ENCODE measurements at places on chromosomes 16 and 17.

GRCh38 chr16:69566981-69567680 lies 1.4 kb downstream of the NFAT5 start:
- peak; percentile 21 for DNase-seq

DNA sequence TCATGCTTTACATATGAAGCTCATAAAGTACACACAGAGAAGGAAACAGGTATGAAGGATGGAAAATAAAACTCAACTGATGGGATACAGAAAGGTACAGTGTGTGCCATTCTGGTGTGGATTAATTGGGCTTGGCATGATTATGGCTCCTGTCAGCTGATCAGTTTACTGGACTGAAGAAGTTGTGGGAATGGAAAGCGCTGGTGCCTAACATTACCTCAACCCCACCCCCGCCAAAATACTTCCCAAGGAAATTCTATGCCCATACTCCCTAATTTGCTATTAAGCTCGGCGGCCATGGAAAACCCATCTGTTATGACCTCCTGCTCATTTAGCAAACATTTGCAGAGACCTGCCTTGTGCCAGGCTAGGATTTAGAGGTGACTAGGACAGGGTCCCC lies 16.6 kb upstream of the PMFBP1 start:
- DNase-seq, result no peak

DNA sequence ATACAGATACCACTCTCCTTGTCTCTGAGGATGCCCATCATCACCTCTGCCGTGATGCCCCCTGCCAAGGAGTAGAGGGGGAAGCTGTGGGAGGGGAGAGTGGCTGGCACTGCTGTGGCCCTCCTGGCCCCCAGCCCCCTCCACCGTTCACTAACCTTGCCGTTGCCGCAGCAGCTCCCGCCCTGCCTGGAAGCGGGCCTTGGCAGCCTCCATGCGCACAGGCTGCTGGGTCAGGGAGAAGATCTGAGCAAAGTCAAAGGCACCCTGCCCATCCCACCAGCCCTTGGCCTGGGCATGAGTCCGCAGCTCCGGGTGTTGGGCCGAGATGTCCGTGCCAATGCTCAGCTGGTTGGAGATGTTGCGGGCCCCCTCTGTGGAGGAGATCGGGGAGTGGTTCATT lies 2.4 kb downstream of the SCRN2 start:
- no peak for DNase-seq

DNA sequence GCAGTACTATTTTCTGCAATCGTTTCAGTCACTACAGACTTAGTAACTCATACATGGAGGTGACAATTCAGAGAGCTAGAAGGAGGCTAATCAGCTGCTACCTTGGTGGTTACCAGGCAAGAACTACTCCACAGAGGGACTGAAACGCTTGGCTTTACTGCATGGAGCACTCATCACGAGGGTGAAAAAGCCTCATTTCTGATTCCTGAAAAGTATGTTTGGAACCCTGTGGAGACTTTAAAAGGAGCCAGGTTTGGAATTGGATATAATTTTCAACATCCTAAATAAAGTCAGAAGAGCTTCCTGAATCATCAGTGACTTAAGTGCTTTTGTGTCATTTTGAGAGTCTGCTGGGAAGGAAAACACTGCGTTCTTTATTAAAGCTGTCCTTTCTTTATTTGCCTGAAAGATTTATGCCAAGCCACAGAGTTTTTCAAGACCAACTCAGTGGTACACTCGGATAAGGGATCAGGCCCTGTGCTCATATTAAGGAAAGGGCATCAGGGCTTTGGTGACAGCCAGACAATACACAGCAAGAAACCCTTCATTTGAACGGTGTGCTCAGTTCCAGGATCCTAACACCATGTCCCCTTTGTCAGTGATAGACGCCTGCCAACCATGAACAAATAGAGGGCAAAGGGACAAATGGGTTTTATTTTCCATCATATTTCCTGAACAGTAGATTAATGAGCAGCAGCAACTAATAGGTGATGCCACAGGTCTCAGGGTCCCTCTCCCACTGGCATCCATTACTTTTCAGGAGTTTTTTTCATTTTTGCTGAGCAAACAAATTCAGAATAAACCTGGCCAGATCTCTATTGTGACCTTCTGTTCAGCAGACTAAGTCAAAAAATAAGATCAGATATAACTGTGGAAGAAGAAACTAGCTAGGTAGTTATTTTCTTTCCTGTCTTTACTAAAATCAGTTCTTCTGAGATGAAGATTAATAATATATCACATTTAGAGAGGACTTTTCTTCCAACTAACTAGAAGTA lies 80.5 kb upstream of the CLEC18B start:
- no peak for DNase-seq

DNA sequence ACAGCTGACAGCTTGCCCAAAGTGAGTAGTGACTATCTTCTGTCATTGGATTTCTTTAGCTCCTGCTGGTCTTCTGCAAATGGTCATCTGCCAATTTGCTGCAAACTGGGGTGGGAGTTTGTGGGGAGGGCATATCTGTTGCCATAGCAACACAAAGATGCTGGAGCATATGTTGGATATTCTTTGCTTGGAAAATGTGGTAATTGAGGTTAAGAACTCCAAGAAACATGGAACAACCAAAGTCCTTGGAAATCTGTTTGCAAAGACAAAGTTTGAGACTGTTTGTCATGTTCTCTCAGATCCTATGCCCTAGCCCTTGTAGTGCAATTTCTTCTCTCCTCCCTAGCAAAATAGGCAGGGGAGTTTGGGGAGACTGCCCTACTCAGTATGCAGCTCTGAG lies 155.3 kb downstream of the PRKCB start:
- DNase-seq, result no peak

DNA sequence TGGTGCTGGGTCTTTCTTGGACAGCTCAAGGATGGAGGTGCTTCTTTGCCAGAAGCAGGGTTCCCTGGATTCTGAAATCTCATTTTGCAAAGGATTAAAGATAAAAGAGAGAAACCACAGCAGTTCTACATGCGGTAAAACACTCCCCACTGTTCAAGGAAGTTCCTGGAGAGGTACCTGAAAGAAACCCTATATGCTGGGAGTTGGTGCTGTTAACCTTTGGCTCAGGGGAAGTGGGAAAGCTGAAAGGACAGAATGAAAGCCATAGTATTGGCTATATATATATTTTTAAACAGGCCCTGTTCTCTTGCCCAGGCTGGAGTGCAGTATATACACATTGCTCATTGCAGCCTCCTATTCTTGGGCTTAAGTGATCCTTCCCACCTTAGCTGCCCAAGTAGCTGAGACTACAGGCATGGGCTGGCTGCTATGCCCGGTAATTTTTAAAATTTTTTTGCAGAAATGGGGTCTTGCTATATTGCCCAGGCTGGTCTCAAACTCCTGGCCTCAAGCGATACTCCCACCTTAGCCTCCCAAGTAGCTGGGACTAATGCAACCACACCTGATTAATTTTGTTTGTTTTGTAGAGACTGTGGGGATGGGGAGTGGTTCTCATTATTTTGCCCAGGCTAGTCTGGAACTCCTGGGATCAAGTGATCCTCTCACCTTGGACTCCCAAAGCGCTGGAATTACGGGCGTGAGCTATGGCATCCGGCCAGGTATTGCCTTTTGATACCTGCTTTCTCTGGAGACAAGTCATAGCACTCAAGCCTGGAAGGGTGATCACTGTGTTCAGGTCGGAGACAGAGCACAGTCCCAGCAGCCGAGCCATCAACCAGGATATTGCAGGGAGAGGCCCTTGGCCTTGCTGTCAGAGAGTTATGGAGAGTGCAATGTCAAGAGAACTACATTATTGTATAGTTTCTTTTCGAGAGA lies 55.2 kb downstream of the MSI2 start:
- DNase-seq, result no peak

DNA sequence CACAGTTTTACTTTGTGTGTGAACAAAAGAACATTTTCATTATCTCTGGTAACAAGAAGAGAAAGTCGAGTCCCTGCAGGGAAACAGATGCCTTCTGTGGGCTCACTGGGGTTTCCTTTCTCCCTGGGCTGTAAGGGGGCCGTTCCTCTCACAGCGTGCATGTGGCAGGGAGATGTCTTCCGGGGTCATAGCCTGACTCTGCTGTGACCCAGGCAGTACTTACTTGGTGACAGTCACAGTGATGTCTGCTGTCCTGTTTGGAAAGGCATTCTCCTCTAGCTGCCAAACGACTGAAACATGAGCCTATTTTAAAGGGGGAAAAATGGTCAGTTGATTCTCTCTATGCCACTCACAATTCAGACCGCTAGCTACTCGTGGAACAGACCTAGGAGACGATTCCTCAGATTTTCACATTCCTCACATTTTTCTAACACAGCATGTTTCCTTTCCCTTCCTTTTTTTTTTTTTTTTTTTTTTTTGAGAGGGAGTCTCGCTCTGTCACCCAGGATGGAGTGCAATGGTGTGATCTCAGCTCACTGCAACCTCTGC lies 7.3 kb downstream of the HASPIN start:
- DNase-seq, result no peak

DNA sequence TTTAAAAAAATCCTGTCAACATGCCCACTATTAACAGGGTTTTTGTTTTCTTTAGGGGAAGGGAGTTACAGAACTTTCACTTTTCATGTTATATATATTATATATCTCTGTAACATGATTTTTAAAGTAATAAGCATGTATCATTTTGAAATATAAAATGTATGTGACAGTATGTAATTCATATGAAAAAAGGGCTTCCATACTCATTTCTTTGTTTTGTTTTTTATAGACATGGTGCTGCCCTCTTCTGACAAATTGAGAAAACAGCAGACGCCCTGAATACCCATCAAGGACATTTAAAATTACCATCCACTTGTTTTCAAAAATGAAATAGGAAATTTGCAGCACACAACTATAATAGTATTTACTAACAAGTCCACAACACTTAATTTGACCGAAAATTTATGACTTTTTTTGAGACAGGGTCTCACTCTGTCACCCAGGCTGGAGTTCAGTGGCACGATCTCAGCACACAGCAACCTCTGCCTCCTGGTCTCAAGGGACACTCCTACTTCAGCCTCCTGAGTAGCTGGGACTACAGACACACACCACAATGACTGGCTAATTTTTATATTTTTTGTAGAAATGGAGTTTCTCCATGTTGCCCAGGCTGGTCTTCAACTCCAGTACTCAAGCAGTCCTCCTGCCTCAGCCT lies 30.4 kb downstream of the CFDP1 start:
- no peak for DNase-seq

DNA sequence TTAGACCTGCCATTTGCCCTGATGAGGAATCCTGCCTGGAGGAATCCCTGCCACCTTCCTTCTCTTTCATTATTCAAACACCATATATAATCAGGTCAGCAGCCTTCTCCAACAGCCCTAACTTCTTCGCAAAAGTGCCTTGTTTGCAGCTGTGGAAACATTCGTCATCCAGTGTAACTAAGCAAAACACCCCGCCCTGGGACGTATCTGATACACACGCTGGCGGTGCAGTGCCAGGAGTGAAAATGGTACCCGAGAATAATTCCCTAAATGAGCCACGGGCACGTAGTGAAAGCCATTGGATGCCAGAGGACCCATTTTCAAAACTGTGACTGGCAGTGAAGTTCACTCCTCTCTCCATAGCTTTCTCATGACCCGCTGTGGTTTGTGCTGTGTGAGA lies 73.7 kb downstream of the IRX3 start:
- DNase-seq, result no peak

- DNase-seq, result no peak
Observed at GRCh38 chr17:27657620-27658019, 26.6 kb downstream of the LGALS9 start.

GRCh38 chr17:8060274-8060673 lies 21.4 kb downstream of the ALOX15B start:
- peak; percentile 53 for DNase-seq

DNA sequence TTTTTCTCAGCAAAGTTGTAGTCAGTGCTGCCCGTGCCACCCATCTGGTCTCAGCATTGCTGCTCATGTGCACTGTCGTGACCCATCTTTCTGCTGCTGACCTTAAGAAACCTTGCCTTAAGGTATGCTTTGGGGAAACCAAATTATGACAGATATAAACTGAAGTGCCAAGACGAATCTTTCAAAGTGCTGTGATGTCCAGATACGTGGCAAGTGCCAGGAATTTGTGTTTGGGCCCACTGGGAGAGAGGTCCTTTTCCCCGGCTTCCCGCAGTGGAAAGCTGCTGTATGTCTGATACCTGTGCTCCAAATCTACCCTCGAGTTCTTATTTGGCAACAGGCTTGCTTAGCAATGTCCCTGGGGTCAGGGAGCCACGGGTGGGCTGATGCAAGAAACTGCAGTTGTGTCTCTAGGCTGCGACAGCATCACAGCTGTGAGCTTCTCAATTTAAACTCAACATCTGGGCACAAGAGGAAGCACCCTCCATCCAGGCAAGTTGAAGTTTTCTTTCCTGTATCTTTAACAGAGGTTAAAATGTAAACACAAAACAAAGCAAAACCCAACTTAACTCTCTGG lies 30.3 kb upstream of the TOX3 start:
- no peak for DNase-seq

- DNase-seq, result no peak
Observed at GRCh38 chr16:55370762-55371482, 46.9 kb downstream of the IRX6 start.

GRCh38 chr16:79253100-79253631 lies 347.4 kb downstream of the MAF start:
- no peak for DNase-seq

DNA sequence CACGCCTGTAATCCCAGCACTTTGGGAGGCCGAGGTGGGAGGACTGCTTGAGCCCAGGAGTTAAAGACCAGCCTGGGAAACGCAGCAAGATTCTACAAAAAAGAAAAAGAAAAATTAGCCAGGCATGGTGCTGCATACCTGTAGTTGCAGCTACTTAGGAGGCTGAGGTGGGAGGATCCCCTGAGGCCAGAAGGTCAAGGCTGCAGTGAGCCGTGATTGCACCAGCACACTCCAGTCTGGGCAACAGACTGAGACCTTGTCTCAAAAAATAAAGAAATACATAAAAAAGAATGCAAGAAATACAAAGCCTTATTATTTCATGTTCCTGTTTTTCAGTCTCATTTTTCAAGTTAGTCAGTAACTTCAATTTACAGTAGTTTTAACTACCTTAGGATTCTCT lies 5.9 kb upstream of the CNOT1 start:
- no peak for DNase-seq

DNA sequence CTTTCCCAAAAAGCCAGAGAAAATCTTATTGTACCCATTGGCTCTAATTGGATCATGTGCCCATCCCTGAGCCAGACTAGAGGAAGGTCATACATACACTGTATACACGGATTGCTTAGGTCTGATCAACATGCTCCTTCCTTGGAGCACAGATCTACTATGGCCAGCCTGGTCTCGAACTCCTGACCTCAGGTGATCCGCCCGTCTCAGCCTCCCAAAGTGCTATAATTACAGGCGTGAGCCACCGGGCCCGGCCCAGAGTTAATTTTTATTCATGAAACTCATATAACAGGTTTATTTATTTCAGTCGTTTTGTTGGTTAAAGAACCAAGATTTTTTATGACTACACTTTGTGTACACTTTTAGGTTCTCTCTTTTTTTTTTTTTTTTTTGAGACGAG lies 1.2 kb upstream of the TAOK1 start:
- no peak for DNase-seq

Measured in activated naive CD4-positive, alpha-beta T cell treated with anti-CD3 and anti-CD28 coated beads, Interleukin-2, amount 50 U/mL, for 72 hours (primary cell).